ENCODE measurements at places on chromosomes 2 and 18. TPM values are rescaled to one million over a fixed set of nuclear protein-coding genes. Genes with fewer than 3 reads are reported as not detected.

The CKAP2L gene
- total RNA-seq, result 0.96 TPM

The EFR3B gene
- 0.16 TPM for total RNA-seq

The TUBA4B gene
- not detected for total RNA-seq

The NEURL3 gene
- total RNA-seq, result not detected

The C2orf66 gene
- not detected for total RNA-seq

Measured in breast epithelium (tissue), 4 donors.